Mononuclear cell (primary cell): ENCODE measurements at places on chromosomes 4 and X. TPM values are rescaled to one million over a fixed set of nuclear protein-coding genes. Genes with fewer than 3 reads are reported as not detected.

Gene FHIP1A
- total RNA-seq = 2.8 TPM

Gene GAGE12J
- not detected for total RNA-seq

Gene MAGEA6
- not detected for total RNA-seq

Gene PLAC8
- 354 TPM for total RNA-seq

Gene CLDN22
- not detected for total RNA-seq

Gene FTSJ1
- 19.3 TPM for total RNA-seq

Gene SORBS2
- 2.1 TPM for total RNA-seq

Gene MAGT1
- 63.2 TPM for total RNA-seq

Gene MAGEA12
- total RNA-seq = not detected

Gene MSN
- 469 TPM for total RNA-seq

Gene RAB41
- not detected for total RNA-seq

Gene NEXMIF
- total RNA-seq = 1.6 TPM

Gene ZNF827
- 14.0 TPM for total RNA-seq

Gene RBM3
- 377 TPM for total RNA-seq

Gene ATP2B3
- not detected for total RNA-seq
